ENCODE measurements at places on chromosomes 13 and 19.
A peak's percentile ranks its signal among the peaks of the same experiment; 100 is the strongest.

GRCh38 chr19:33638167-33639034 lies 16.6 kb downstream of the CHST8 start:
- DNase-seq, result no peak

DNA sequence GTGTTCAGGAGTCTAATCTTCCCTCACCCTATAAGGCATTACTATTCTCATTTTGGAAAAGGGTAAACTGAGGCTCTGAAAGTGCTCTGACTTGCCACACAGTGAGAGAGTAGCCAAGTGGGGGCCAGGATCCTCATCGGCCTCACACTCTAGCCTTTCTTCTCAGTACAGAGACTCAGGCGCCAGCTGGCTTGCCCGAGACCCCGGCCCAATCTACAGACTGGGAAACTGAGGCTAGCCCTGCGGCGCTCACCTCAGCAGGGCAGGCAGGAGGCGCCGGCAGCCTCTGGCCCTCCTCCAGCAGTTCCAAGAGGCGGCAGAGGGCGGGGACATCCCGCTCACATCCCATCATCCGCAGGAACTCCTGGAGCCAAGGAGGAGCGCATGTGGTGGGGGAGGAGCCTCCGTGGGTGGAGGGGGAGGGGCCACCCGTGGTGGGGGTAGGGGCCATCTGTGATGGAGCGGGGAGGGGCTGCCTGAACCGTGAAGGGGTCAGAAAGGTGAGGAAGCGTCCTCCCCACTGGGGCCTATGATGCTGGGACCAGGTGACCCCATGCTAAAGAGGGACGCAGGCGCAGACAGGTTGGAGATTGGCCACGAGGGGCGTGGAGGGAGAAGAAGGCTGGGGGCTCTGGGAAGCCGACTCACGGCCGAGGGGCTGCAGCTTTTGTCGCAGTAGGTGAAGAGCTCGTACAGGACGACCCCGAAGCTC lies 8.7 kb upstream of the INSL3 start:
- peak; percentile 73 for DNase-seq

DNA sequence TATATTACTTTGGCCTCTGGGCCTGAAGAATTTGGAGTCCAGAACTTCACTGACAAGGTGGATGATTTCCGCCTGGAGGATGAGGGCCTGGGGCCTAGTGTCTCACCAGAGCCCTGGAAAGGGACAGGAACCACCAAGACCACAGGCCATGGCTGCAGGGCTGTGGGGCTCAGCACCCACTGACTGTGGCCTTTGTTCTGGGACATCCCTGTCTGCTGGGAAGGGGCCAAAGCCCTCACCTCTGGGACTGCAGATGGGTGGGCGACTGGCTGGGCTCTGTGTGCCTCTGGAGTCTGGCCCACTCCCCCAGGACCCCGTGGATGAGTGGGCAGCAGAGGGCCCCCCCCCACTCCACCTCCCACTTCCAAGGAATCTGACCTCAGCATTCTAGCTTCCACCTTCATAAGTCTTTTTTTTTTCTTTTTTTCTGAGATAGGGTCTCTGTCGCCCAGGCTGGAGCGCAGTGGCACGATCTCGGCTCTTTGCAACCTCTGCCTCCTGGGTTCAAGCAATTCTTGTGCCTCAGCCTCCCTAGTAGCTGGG lies 20.3 kb downstream of the CHST8 start:
- DNase-seq, result no peak

DNA sequence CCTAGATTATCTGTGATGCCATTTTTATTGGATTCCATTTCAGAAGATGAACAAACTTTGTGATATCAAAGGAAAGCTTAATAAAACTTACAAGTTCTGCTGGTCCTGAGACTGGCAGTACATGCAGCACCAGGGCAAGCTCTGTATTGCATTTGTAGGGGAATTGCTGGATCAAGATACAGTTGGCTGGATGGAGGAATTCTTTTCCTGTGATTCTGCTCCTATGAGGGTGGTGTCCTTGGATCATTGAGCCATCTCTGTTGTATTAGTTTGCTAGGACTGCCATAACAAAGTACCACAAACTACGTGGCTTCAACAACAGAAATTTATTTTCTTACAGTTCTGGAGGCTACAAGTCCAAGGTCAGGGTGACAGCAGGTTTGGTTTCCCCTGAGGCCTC lies 33.9 kb upstream of the CSNK1A1L start:
- DNase-seq, result no peak

- DNase-seq, result no peak
These were observed 35.0 kb downstream of the ZSWIM4 start for GRCh38 chr19:13830114-13830740.

DNA sequence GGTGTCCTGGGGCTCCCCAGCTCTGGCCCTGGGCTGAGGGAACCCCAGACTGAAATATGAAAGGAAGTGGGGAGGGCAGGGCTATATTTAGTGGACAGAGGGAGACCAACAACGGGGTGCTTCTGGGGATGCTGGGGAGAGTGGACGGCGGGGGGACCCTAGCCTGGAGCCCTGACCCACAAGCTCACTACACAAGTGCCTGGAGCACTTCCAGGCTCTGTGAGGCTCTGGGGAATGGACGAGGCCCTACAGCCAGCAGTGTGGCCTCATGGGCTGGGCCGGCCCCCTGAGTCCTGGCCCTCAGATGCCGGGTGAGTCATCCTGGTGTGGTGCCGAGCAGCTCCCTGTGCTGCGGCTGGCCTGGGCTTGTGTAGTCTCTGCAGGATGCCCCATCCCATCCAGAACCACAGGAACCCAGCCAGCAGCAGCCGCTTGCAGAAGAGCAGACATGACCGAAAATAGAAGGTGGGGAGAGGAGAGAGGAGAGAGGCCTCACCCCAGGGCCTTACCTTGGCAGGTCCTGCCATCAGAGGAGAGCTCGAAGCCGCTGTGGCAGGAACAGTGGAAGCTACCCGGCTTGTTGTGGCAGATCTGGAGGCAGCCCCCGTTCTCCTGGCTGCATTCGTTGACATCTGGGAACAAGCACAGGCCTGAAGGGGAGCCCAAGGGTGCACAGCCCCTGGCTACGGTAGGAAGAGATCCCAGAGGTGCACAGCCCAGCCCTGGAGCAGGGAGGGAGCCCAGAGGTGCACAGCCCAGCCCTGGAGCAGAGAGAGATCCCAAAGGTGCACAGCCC lies 26.1 kb downstream of the GAS6 start:
- DNase-seq, result peak; percentile 99

DNA sequence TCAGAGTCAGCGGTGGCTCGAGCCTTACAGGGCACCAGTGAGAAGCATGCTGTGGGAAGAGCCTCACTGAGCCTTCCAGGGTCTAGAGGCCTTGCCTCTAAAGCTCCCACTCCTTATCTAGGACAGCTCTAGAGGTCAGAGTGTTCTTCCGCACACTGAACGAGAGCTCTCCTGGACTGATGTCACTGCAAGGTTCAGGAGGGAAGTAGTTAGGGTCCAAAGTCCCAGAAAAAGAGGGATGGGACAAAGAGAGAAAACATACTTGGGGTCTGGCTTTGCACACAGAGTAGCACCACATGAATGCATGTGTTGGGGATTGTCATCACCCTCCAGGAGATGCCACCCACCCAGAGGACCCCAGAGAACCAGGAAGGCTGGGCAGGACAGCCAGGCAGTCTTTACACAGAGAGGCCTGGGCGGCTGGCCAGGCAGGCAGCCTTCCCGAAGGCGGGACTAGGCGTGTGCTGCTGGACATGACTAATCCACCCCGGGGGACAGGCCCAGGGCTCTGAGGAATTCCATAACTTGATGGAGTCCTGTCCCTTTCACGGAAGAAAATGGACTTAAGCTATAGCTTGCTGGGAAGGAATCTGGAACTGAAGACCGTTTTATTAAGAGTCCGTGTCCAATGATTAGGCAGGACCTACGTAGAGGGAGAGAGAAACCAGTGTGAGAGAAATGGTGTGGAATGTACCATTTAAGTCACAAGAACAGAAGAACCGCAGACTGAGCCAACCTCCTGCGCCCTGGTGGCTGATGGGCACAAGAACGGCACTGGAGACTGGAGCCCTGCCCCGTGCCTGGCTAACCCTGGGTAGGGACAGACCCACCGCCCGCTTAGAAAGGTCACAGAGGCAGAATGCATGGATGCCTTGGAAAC lies 16.6 kb upstream of the EPHX3 start:
- DNase-seq, result peak; percentile 87

DNA sequence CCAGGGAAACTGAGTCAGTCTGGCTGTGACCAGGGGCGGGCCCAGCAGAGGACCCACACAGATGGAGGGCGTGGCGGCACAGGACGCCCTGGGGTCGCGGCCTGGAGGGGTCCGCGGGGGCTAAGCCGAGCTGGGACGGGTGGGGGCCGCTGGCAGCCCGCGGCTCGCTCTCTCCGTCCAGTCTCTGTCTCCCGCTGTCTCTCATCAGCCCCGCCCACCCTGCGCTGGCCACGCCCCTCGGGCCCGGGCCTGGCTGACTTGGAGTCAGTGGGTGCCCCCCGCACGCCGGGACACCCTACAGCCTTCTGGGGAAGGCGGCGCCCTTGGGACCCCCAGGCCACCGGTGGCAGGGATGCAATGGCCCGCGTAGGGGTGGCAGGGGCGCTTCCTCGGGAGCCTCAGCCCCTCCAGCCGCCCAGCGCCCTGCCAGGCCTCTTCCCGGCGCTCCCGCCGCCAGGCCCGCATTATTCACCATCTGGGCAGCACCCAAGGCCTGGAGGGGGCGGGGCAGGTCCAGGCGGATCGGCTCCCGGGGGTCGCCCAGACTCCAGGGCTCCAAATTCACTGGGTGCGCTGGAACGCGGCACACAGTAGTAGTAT lies at the start of gene TBXA2R:
Gene TBXA2R, minus strand, starts transcription at position 186 of the 600 bp plus-strand sequence. CDS start 6,241 bp downstream, outside the sequence.
- peak; percentile 50 for DNase-seq

- no peak for DNase-seq
These were observed 11.6 kb upstream of the ZNF835 start for GRCh38 chr19:56683116-56683515.

- DNase-seq, result no peak
These were observed 59.6 kb downstream of the KCNRG start for GRCh38 chr13:50074843-50075242.

- DNase-seq, result no peak
These were observed 31.9 kb upstream of the FLT1 start for GRCh38 chr13:28526876-28527275.
